Left lung (tissue), 14 donors: ENCODE measurements at places on chromosomes 2 and 18.
A peak's percentile ranks its signal among the peaks of the same experiment; 100 is the strongest.

- peak; percentile 54 for DNase-seq
These were observed 112.0 kb upstream of the CTDP1 start for GRCh38 chr18:79567481-79568147.

GRCh38 chr2:230416061-230416721 is at the start of gene SP100:
TSS of gene SP100 (plus strand) at chr2:230416201. CDS start at chr2:230416297, 96 bp downstream.
- DNase-seq, result peak; percentile 82

- DNase-seq, result no peak
These were observed 158.6 kb upstream of the RBMS1 start for GRCh38 chr2:160652236-160652635.

DNA sequence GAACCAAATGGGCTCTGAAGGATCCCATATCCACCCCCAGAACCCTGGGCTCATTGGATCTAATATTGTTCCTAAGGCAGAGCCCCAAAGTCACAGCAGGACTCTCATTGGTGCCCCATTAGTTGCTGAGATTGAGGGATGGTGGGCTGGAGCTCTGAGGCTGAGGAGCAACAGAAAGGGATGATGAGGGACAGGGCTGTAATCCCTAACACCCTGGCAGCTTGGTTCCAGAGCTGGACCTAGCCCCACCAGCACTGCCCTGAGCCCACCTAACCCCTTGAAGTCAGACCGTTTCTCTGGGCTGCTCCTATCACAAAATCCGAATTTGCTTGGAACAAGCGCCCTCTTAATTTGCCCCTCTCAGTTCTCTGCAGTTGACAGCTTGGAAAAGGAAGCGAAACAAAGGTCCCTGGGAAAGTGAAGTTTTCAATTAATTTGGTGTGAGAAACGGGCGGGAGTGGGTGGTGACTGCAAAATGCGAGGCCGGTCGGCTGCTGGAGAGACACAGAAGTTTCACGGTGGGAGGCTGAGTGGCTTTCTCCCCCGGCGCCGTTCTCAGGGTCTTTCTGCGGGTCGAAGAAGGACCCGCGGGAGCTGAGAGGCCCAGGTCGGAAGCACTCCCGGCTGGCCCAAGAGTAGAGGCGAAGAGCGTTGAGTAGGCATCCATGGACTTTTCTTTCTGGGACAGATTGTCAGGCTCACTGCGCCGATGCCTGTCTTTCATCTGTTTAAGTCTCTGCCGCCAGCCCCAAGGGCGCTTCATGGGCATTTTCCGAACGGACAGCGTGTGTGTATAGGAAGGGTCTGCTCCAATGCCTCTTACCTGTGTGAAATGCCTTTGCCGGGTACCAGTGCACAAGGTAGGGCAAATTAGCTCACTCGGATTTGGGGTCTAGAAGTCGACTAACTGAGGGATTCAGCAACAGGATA is 927 bp upstream of the HOXD13 start:
- DNase-seq, result no peak

DNA sequence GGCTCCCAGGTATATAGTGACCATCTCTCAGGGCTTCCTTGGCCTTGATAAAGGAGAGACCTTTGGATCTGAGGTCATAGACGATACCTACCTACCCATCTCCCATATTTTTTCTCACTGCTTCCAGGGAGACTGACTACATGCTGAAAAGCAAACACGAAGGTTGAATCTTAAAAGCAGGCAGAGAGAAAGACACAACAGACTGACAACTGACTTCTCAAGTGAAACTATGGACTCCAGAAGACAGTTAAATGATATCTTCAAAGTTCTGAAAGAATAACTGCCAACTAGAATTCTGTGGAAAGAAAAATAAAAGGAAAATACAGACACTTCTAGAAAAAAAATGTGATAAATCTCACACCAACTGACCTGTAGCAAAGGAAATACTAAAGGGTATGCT is 76.5 kb upstream of the HAAO start:
- DNase-seq, result no peak

GRCh38 chr2:60485055-60485454 is 68.4 kb downstream of the BCL11A start:
- no peak for DNase-seq

DNA sequence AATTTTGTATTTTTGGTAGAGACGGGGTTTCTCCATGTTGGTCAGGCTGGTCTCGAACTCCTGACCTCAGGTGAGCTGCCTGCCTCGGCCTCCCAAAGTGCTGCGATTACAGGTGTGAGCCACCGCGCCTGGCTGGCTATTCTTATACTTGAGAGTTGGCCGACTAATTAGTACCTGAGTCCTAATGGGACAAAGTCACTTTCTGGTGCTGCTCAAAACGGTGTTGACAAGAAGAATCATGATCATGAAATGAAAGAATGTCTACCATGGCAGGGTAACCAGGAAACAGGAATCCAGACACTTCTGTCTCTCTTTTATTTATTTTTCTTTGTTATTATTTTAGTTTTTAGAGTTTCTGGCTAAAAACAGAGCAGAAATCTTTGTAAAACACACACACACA is 54.7 kb upstream of the RAB6D start:
- no peak for DNase-seq

GRCh38 chr2:11163439-11164317 is 8.4 kb downstream of the SLC66A3 start:
- DNase-seq, result no peak

DNA sequence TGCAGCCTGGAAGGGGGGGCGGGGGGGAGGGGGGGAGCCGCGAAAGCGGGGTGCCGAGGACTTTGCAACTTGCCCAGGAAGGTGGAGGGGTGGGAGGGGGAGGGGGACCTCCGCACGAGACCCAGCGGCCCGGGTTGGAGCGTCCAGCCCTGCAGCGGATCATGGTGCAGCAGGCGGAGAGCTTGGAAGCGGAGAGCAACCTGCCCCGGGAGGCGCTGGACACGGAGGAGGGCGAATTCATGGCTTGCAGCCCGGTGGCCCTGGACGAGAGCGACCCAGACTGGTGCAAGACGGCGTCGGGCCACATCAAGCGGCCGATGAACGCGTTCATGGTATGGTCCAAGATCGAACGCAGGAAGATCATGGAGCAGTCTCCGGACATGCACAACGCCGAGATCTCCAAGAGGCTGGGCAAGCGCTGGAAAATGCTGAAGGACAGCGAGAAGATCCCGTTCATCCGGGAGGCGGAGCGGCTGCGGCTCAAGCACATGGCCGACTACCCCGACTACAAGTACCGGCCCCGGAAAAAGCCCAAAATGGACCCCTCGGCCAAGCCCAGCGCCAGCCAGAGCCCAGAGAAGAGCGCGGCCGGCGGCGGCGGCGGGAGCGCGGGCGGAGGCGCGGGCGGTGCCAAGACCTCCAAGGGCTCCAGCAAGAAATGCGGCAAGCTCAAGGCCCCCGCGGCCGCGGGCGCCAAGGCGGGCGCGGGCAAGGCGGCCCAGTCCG is 540 bp downstream of the SOX11 start:
- DNase-seq, result peak; percentile 72

DNA sequence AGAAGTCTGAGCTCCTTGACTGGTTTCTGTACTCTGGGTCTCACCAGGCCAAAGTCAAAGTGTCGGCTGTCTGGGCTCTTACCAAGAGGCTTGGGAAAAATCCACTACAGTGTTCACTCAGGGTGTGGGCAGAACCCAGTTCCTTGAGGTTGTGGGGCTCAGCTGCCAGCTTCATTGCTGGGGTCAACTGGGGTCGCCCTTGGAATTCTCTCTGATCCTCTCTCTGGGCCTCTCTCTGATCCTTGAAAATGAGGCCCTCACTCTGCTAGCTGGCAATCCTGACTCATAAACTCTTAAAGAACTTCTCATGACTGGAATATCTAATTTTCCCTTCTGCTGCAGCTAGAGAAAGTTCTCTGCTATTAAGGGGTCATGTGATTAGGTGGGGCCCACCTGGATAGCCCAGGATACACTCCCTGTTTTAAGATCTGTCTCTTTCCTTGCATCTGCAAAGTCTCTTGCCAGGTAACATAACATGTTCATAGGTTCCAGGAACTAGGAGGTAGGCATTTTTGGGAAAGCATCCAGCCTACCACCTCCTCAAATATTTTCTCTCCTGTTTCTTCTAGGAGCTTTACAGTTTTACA is 66.3 kb downstream of the SP110 start:
- no peak for DNase-seq

DNA sequence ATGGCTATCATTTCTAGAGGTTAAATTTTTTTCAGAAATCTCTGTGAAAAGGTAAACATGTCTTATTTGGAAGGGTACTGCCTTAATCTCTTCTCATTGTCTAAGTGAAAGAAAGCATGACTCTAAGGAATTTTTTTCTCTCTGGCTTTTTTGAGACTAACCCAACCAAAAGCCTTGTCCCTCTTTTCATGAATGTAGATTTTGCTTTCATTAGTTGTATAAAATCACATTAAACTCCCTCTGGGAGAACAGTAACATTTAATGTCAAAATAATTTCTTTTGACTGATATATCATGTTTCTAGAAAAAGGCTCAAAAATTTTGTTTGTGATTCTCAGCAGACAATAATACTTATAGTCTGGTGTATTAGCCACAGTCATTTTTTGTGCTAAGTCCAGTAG is 168.4 kb upstream of the SPOPL start:
- no peak for DNase-seq

GRCh38 chr2:61045999-61046398 is 19.7 kb upstream of the SANBR start:
- no peak for DNase-seq

GRCh38 chr2:36371928-36372391 is 16.4 kb downstream of the CRIM1 start:
- no peak for DNase-seq

- DNase-seq, result no peak
These were observed 4.5 kb downstream of the KIF3C start for GRCh38 chr2:25977768-25978167.

- no peak for DNase-seq
These were observed 194.3 kb downstream of the MYCN start for GRCh38 chr2:16134436-16135165.

DNA sequence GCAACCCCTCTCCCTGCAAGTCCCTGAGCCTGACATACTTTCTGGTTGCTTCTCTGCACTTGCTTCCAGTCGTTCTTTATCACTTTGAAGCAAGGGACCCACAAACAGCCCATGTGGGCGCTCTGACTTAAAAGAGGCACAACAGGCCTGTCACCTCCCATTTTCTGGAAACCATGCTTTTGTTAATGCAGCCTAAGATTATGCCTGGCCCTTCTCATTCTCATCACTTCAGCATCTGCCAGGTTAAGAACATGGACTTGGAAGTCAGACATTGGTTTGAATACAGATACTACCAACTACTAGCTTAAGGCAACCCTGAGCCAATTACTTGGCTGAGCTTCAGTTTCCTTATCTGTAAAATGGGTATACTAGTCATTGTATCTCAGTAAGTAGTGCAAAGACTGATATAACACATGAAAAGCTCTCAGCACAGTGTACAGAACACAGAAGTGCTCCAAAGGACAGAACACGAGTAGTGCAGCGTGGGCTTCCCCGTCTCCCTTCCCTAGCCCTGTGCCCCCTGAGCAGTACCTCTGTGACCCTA is 141.4 kb downstream of the TNS1 start:
- DNase-seq, result no peak

DNA sequence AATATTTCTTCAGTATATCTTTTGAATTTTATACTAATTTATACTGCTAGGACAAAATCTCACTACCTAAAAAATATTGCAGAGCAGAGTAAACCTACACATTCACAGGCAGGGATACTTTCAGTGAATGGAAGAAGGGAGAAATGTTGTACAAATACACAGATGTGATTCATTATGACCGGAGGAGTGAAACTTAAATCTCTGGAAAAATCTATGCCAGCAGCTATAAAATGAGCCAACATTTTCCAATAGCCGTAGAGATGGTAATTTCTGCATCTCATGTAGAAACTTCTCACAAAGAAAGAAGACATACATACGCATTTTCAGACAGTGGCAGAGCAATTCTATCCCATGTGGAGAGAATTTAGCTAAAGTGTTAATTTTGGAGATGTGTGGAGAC is 54.8 kb downstream of the KCNS3 start:
- no peak for DNase-seq

DNA sequence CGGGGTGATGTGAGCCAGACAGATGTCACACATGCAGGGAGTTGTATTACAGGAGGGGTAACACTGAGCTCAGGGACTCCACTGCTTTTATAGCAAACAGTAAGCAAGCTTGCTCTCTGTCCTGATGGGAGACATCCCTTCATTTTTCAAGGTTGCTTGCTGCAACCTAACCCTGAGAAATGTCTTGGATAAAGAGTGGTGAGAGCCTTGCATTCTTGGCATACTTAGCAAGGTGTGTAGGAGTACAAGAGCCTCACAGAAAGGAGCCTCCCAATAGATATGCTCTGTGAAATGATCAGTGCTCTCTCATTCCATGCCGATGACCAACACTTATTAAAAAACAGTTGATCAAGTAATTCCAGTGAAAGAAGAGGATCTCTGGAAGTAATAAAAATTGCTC is 8.1 kb downstream of the PFN4 start:
- DNase-seq, result no peak

GRCh38 chr2:147378403-147378802 is 466.4 kb upstream of the ACVR2A start:
- no peak for DNase-seq

- DNase-seq, result no peak
These were observed 2.0 kb downstream of the ANKRD44 start for GRCh38 chr2:197308585-197308984.

DNA sequence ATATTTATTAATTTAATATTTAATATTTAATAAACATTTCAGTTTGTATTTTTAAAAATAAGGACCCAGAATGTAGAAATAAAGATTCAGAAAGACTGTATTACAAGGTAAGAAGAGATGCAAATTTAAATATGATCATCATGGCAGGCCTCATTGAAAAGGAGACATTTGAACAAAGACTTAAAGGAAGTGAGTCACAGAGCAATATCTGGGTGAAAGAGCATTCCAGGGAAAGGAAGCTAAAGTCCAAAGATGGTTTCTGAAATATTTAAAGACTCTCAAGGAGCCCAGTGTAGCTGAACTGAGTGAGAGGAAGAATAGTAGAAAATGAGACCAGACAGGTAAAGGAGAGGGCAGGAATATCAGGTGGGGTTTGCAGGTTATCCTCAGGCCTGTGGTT is 5.9 kb downstream of the SCYGR4 start:
- no peak for DNase-seq

- DNase-seq, result no peak
These were observed 26.7 kb downstream of the CYP27C1 start for GRCh38 chr2:127193164-127193966.

DNA sequence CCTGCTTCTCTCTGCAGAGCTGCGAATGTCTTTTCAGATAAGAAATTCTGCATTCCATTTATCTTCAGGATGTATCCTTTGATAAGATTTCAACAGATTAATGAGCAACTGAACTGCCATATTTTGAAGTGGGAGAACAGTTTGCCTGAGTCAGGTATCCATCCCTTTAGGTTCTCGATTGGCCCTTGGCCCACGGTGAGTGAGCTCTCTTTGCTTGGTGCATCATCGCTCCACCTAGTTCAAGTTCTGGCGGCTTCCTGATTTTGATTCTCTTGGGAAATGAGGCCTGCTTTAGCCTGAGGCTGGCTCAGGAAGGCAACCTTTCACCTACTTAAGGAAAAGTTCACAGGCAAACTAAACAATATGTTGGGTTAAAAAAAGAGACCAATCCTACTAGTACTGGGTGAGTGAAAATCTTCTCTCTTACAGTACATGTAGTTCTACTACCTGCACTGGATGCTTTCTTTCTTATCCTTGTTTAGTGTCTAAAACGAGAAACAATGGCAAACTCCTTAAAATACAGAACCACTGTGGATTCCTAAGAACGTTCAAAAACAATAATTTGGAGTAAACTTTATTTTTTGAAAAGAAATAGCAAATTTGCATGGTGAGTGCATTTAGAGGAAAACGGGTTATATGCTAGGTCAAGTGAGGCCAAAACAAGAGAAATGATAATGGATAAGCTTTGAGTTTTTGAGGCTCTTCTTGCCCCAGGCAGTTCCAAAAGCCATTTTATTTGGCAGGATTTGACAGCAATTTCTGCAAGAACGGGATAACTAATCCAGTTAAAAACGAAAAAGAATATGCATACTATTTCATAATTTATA is 837 bp upstream of the ACSL3 start:
- DNase-seq, result no peak

- no peak for DNase-seq
These were observed 1397.6 kb upstream of the DDX18 start for GRCh38 chr2:116416731-116417377.
